ENCODE measurements at places on chromosomes 6 and 20. TPM values are rescaled to one million over a fixed set of nuclear protein-coding genes. Genes with fewer than 3 reads are reported as not detected.

GRCh38 chr6:111427341-111428116, 55.5 kb downstream of the REV3L start:
- no peaks in the 10 kb centered on the region for H3K27me3 ChIP-seq
- no peak overlapping the region for H3K27ac ChIP-seq
- H3K4me3 ChIP-seq: peak overlapping the region; percentile 43
- H3K36me3 ChIP-seq: peaks cover 30% of the 10 kb centered on the region

DNA sequence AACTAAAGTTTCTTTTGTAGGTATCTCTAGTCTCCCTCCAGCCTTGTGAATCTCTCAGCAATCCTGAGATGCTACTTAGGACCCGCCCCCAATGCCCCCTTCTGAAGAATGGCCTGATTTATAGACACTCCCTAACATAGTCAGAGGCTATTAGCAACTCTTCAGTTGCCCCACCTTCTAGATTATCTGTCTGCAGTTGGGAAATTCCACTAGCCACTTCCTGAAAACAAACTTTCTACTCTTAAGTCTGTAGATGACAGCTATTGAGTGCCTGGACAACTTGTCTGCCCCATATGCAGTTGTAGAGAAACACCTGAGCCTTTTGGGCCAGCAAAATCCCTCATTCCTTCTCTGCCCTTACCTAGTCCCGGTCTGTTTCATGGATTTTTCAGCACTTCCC, 188.2 kb upstream of the PREP start:
- no peaks in the 10 kb centered on the region for H3K36me3 ChIP-seq
- H3K27me3 ChIP-seq: no peaks in the 10 kb centered on the region
- peaks cover 28% of the 10 kb centered on the region for H3K4me1 ChIP-seq
- H3K4me3 ChIP-seq: no peak overlapping the region
- no peak overlapping the region for H3K27ac ChIP-seq

- H3K4me3 ChIP-seq: no peak overlapping the region
- peaks cover 4% of the 10 kb centered on the region for H3K36me3 ChIP-seq
- H3K4me1 ChIP-seq: no peaks in the 10 kb centered on the region
Measured at GRCh38 chr20:37243937-37244571, 17.6 kb downstream of the GHRH start.

DNA sequence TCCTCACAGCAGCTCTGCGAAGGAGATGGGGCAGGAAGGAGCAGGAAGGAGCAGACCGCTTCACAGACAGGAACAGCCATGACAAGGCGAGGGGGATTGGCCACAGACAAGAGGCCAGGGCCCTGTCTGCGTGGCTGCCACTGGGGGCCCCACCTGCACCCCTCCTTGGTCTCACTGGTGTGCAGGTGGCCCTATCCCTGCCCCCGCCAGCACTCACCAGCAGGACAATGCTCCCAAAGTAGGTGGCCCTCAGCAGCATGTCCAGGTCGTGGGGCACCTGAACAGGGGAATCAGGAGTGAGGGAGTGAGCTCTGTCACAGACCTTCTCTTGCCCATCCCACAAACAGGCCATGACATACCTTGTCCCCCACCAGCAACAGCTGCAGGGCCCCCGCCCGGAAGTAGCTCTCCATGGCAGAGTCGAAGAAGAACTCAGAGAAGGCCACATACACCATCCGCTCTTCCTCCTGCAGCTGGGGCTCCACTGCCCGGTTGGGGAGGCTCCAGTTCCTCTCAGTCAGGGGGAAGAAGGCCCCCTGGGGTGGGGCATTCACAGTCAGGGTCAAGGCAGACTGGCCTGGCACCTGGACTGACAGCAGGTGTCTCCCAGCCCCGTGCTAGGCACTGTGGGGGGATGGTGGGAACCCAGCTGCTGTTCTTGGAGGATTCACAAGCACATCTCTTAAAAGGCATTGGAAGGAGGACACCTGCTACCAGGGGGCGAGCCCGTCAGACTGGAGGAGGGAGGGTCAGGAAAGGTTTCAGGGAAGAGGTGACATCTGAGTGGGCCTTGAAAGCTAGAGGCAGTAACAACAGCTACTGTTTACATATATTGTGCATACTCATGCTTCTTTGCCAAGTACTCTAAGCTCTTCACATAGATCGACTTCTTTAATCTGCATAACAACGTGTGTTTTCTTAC, 7.1 kb downstream of the PLTP start:
- H3K27me3 ChIP-seq: no peaks in the 10 kb centered on the region
- H3K4me1 ChIP-seq: peaks cover 3% of the 10 kb centered on the region
- H3K27ac ChIP-seq: no peak overlapping the region
- no peaks in the 10 kb centered on the region for H3K36me3 ChIP-seq
- no peak overlapping the region for H3K4me3 ChIP-seq

DNA sequence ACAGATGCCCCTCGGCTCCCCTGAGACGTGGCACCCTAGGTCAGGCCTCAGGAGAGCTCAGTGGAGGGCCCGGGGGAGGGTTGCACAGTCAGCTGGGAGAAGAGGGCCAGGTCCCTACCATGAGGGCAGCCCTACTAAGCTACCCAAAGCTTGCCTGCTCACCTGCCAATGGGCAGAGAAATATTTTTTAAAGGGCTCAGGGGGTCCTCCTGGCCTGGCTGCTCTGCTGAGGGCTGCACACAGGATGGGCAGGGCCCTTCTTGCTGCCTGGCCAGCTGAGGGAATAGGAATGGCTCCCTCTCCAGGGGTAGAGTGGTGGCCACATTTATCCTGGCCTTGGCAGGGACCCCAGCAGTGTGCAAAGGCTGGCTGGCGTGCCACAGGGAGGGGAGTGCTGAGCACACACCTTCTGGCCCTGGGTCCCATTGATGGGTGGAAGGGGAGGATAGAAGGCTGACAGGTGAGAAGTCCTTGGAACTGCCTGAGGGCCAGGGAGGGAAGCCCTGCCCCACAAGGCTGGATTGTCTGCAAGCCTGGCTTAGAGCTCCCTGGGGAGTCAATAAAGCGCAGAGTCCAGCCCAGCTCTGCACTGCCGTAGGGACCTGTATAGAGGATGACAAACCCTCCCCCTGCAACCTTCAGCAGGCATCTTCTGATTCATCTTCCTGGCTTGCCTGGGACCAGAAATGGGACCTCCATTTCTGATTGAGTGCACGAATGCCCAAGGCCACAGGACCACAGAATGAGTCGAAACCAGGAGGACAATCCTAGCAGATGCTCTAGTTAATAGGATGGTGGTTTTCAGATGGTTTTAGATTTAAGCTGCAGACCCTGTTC, 62.1 kb downstream of the NOL4L start:
- no peak for DNase-seq
- peak overlapping the region; percentile 72 for H3K4me3 ChIP-seq
- peaks cover 79% of the 10 kb centered on the region for H3K4me1 ChIP-seq

DNA sequence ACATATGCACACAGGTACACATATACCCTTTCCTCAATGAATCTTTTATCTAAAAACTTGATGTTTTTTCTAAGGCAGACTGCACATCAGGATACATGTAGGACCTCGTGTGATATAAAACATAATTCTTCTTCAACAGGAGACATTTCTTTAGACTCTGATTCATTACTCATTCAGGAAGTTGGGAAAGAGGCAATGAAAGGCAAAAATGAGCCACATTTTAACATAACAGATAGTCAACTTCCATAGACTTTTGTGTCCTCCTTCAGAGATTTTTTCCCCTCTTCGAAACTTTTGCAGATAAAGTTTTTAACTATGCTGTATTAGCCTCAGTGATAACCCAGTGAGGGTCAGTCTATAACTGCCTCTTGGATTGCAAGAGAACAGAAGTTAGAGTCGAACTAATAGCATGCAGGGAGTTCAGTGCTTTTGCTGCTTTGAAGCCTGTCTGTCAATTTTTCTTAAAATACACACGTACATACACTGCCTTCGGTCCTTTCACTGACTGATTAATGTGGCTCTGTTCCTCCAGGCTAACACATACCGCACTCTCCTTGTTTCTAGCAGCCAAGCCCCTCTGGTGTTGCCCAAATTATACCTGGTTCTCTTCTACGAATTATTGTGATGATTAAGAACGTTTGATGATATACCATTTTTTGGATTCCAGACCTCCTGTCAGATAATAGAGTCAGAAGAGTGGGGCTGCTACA, 562.5 kb upstream of the MAP3K7 start:
- no peaks in the 10 kb centered on the region for H3K36me3 ChIP-seq
- H3K4me1 ChIP-seq: no peaks in the 10 kb centered on the region
- H3K27ac ChIP-seq: no peak overlapping the region
- H3K4me3 ChIP-seq: no peak overlapping the region
- DNase-seq: no peak

GRCh38 chr6:143078468-143079324, 18.0 kb downstream of the AIG1 start:
- no peaks in the 10 kb centered on the region for H3K4me1 ChIP-seq
- peaks cover 3% of the 10 kb centered on the region for H3K36me3 ChIP-seq
- no peak overlapping the region for H3K27ac ChIP-seq
- no peaks in the 10 kb centered on the region for H3K27me3 ChIP-seq
- DNase-seq: no peak

DNA sequence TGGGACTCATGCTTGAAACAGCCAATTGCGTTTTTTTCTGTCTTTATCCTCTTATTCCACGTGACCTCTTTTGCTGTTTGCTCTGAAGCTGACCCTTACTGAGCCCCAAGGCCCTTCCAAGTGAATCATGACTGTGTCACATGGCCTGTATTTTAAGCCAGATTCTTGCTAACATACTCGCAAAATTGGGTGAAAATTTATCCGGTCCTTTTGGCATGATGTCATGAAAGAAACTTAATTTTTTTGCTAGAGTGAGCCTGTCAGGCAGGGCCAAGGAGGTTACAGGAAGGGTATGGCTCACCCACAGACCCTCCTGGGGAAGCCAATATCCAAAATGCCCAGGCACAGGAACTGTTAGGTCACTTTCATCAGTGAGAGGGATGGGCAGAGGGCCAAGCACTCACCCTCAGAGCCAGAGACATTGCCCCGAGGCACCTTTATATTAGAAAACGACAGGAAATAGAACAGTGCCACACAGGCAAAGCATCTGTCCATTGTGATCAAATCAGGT, 296.7 kb downstream of the CDH26 start:
- H3K4me1 ChIP-seq: no peaks in the 10 kb centered on the region
- H3K27me3 ChIP-seq: no peaks in the 10 kb centered on the region
- H3K36me3 ChIP-seq: no peaks in the 10 kb centered on the region
- H3K27ac ChIP-seq: no peak overlapping the region
- no peak overlapping the region for H3K4me3 ChIP-seq
- DNase-seq: no peak

DNA sequence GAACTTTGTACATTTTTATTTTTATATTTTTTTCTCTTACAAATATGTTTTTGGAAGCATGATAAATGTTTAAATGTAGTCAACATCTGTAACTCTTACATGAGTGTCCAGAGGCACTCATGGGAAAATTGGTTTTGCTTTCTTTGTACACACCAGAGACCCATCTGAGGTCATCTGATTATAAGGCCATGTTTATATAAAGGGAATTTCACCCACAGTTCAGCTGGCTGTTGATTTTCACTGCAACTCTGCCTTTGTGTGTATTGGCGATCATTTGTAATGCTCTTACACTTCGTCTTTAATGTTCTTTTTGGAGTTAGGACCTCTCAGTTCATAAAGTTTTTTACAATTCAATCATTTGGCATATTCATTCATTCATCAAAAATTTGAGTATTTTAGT, 28.1 kb downstream of the RIOK1 start:
- no peak for DNase-seq
- no peak overlapping the region for H3K4me3 ChIP-seq
- no peaks in the 10 kb centered on the region for H3K4me1 ChIP-seq

DNA sequence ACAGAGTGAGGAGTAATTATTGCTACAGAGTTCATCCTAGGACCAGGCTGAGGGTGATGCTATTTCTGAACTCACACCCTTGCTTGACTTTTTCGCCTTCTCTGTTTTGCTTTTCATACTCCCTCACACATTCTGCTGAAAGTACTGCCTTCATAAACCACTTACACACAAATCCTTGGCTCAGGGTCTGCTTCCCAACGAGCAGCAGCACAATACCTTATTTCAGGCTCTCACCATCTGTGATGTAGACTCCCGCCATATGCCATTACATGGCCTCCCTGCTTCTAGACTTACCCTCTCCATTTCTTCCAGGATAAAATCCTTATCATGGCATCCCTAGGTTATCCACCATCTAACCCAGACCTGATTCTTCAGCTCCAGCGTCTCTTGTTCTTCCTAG, 321.3 kb upstream of the SPTLC3 start:
- no peak overlapping the region for H3K27ac ChIP-seq
- no peaks in the 10 kb centered on the region for H3K36me3 ChIP-seq
- H3K27me3 ChIP-seq: peaks cover 8% of the 10 kb centered on the region
- no peak overlapping the region for H3K4me3 ChIP-seq
- H3K4me1 ChIP-seq: no peaks in the 10 kb centered on the region

- no peak overlapping the region for H3K27ac ChIP-seq
- no peaks in the 10 kb centered on the region for H3K4me1 ChIP-seq
- no peak for DNase-seq
- no peaks in the 10 kb centered on the region for H3K27me3 ChIP-seq
Measured at GRCh38 chr6:67633058-67633457, 1002.0 kb upstream of the ADGRB3 start.

GRCh38 chr6:35264550-35265274, 5.2 kb downstream of the ZNF76 start:
- no peak overlapping the region for H3K4me3 ChIP-seq
- H3K27ac ChIP-seq: no peak overlapping the region
- H3K36me3 ChIP-seq: no peaks in the 10 kb centered on the region
- peaks cover 79% of the 10 kb centered on the region for H3K4me1 ChIP-seq
- no peak for DNase-seq
- H3K27me3 ChIP-seq: no peaks in the 10 kb centered on the region

DNA sequence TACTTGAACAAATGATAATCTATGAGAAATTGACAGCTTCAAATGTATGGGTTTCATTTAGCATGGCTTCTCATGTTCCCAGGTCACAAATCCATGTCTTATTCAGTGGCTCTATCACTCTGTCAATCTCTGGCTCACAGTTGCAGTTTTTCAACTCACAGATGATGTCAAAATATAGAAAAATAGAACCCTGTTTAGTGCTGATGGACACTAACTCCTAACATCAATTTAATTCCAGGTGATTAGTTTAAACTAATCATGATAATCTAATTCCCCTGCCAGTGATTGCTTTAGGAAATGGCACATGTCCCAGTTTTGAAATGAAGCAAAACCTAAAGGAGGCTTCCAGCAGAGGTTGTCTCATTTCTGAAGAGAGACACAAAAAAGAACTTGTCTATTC, 13.0 kb downstream of the KHDC1 start:
- H3K4me1 ChIP-seq: no peaks in the 10 kb centered on the region
- no peak for DNase-seq
- no peaks in the 10 kb centered on the region for H3K36me3 ChIP-seq

GRCh38 chr6:164048840-164049516, 634.5 kb downstream of the QKI start:
- H3K4me1 ChIP-seq: no peaks in the 10 kb centered on the region
- no peak overlapping the region for H3K27ac ChIP-seq
- H3K4me3 ChIP-seq: no peak overlapping the region
- H3K27me3 ChIP-seq: peaks cover 9% of the 10 kb centered on the region

GRCh38 chr20:48703511-48704219, 124.1 kb downstream of the PREX1 start:
- no peak for DNase-seq
- peaks cover 19% of the 10 kb centered on the region for H3K36me3 ChIP-seq
- no peaks in the 10 kb centered on the region for H3K27me3 ChIP-seq

THBS2 gene
- 0.02 TPM for polyA plus RNA-seq

MAFB gene
- polyA plus RNA-seq: 0.08 TPM

TFAP2A gene
- polyA plus RNA-seq: not detected

Measured in naive thymus-derived CD8-positive, alpha-beta T cell (primary cell).